ENCODE measurements at places on chromosomes 4 and X.

GRCh38 chr4:80069837-80070731 is 2.9 kb downstream of the ANTXR2 start:
- DNase-seq = no peak

GRCh38 chrX:11619441-11619840 is 46.3 kb downstream of the ARHGAP6 start:
- no peak for DNase-seq

- DNase-seq = no peak
Observed at GRCh38 chrX:84335121-84335520, 147.1 kb upstream of the RPS6KA6 start.

GRCh38 chrX:45191383-45191782 is 9.3 kb downstream of the DIPK2B start:
- DNase-seq = no peak

DNA sequence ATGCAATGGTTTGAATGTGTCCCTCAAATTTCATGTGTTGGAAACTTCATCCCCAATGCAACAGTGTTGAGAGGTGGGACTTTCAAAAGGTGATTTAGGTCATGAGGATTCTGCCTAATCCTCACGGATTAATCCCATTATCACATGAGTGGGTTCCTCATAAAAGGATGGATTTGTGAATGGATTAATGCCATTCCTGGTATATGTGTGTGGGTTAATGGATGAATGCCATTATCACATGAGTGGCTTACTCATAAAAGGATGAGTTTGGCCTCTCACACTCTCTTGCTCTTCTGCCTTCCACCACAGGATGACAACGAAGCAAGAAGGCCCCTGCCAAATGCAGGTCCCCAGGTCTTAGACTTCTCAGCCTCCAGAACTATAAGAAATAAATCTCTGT is 30.5 kb upstream of the NEUROG2 start:
- no peak for DNase-seq

- DNase-seq = no peak
Observed at GRCh38 chr4:69909195-69909594, 21.7 kb upstream of the CSN1S1 start.

DNA sequence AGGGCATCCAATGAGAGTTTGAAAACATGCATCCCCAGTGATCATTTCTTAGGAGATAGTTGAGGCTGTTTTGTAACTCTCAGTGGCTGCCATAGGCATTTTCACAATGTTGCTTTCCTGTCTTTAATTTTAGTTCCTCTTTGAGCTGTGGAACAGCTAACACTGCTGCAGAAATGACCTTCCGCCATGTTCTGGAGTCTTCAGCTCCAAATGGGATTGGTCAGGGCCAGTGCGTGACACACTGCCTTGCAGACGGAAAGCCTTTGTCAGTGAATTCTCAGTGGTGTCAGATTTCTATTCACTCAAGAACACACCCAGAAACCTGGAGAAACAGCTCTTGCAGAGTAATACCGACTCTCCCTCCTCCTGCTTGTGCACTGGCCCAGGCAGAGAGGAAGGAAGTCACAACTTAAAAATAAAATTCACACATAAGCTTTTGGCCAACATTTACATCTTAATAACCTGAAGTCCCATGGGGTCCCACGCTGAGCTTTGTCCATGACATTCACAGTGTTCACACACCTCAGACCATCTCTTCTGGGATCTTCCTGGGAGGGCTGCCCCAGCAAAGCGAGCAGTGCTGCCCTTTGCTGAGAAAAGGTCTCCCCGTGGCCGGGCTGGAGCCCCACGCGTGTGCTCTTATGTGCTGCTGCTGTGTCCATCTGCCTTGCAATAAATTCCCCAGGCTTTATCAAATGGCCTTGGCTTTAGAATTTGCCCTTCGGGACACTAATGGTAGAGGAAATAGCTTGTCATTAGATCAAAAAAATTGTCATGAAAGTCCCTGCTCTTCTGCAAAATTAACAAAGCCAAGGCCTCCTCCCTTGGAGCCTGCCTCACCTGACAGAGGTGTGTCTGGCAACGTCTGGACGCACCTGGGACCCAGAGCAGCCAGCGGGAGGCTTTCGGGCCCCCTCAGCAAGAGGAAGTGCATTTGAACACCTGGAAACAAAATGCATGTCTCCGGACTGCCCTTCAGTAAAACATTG is 126.8 kb downstream of the IRF2 start:
- DNase-seq = peak; percentile 4

DNA sequence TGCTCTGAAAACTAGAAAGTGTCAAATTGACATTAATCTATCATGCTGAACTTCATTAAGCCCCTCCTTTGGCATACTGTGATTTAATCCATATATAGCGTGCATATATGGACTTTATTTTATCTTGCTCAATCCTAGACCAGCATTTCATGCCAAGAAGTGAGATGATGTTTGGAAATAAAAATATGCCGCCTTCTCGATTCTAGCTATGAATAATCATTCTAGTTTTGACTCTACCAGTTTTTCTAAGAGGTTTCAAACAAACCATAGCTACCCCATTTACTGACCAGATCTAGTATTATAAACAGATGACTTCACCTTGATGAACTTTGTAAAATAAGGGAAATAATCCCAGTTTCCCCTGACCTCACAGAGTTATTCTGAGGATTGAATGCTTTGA is 95.0 kb downstream of the ARX start:
- no peak for DNase-seq

DNA sequence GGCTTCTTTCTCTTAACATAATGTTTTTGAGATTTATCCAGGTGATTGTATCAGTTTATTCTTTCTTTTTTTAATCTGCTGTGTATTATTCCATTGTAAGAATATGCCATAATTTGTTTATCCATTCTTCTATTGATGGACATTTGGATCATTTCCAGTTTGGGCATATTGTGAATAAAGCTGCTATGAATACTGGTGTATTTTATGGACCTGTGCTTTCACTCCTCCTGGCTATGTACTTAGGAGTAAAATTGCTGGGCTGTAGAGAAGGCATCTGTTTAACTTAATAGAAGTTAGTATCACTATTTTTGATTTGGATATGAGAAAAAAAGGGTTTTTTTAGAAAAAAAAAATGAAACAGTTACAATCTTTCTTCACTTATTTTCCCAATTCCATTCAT is 50.0 kb upstream of the FAM9C start:
- no peak for DNase-seq

DNA sequence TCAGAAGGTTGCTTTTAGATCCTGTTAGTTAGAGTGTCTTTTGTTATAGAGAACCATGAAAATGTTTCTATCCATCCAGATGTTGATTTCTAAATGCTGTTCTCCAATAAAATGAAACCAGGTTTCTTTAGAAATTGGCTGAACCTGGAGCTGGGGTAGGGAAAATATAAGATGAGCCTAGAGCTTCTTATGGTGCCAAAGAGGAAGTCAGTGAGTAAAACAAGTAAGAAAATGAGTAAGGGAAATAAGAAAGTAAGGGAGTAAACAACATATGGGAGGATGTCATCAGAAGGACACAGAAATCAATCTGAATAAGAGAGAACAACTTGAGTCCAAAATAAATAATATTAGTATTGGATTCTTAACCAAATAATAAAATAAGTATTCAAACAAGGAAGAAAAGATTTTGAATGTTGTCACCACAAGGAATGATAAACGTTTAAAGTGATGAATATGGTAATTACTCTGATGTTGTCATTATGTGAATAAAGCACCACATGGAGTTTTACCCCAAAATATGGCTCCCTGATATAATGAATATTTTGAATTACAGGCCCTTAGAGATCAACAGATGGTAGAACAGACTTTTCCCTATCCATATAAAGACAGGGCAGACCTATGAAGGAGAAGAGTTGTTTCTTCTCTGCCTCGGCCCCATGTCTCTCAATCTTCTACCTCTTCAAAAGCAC is 506.1 kb downstream of the IL15 start:
- no peak for DNase-seq

- no peak for DNase-seq
Observed at GRCh38 chr4:171676555-171677215, 136.5 kb upstream of the GALNTL6 start.

DNA sequence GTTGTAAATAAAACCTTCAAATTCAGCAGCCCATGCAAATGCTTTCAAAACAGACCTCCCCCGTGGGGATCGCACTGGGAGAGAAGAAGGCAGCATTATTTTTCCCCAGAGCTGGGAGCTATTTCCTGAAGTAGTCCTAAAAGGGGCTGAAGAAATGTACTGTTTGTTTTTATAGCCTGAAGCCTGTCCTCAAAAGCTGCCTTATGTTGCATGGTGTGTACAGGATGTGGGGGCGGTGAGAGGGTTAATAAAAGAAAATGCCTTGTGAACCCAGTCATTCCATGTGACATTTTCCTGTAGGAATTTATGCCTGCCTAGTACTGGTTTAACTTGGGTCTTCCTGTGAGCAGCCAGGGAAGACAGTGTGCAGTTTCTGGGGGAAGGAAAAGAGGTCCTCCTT is 144.1 kb downstream of the SOWAHB start:
- no peak for DNase-seq

- DNase-seq = no peak
Observed at GRCh38 chr4:61359301-61359700, 159.2 kb downstream of the ADGRL3 start.

GRCh38 chrX:40082447-40083119 is 15.2 kb downstream of the BCOR start:
- DNase-seq = no peak

DNA sequence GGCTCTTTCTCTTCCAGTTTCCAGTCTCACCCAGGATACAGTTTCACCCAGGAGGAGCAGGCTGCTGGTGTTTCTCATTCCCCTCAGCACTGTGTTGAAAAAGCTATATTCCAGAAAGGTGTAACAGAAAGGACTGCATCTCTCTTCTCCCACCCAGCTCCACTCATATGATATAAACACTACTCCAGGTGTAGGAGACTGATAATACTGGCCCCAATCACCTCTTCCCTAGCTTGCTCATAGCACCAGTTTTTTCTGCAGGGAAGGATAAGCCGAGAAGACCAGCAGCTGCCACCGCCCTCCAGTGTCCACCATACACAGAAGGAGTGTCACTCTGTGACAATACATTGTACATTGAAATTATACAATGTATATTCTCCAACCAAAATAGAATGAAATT is 105.5 kb upstream of the STK26 start:
- no peak for DNase-seq

- DNase-seq = no peak
Observed at GRCh38 chrX:8500203-8500602, 35.6 kb downstream of the VCX3B start.

DNA sequence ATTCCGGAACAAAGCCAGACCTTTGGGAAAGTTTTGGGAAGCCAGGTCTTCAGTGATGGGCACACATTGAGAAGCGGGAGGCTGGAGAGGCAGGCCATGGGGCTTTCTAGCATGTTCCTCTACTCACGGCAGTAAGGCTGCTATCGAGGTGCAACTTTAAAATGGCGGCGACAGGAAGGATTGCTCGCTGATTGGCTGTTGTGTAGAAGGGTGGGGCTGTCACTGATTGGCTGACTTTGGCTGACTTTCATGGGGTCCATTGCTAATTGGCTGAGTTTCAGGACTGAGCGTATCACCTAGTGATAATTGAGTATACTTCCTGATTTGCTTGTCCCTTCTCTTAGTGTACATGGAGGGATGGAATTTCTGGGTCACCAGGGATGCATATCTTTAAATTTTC is 19.7 kb upstream of the GLOD5 start:
- no peak for DNase-seq

DNA sequence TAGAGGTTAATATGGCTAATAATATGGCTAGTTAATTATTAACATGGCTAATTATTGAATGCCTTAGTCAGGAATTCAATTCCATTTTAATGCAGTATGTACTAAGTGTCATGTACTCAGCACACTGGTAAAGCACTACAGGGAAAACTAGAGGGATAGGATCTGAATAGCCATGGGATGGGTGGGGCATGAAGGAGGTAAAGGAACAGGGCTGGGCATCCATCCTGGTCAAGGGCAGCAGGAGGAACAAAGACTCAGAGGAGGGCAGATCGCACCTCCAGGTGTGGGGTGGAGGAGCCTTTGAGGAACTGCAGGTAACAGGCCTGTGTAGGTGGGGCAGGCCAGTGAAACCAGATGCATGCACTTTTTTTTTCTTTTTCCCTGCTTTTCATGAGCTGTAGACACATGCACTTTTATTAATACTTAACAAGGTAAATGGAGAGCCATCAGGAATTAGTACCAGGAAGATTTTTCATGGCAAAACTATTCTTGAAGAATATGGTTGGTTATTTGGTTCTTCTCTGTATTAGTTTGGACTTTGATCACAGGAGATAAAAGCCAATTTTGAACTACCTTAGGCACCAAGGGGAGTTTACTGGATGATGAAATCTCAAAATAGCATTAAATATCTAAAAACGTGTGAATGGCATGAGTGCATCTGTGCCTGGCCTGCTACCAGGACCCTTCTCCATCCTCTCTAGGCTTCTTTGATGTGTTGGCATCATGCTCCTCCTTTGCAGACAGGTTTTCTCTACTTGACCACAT is 88.3 kb downstream of the CC2D2A start:
- no peak for DNase-seq

DNA sequence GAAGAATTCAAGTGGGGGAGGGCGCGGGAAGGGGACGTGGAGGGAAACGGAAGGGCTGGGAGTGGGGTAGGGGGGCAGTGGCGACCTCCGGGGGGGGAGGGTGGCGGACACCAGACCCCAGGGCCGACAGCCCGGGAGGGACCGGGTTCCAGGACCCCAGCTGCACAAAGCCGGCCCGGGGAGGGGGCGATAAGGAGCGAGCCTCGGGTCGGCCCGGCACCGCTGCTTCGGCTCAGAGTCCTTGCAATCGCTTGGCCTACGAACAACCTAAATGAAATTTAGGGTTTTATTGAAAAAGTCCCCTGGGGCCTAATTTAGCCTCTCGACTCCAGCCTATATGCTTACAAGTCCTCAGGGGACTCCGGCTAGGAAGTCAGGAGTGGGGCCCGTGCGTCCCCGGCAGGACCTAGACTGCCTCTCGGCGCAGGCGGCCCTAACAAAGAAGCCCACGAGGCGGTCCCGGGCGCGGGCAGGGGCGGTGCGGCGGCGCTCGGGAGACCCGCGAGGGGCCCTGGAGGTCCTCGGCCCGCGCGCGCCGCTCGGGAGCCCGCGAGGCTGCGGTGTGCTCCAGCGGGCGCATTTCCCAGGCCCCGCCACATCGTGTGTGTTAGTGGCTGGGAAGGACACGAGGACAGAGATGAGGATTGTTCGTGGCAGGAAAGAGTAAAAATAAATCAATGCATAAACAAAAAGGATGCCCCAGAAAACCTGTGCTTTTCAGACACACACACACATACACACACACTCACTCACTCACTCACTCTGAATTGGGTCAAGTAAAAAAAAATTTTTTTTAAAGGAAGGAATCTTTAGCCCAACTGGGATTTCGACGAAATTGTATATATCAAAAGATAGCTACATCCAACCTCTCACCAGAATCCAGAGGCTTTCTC is 70.0 kb downstream of the MGST2 start:
- DNase-seq = no peak

DNA sequence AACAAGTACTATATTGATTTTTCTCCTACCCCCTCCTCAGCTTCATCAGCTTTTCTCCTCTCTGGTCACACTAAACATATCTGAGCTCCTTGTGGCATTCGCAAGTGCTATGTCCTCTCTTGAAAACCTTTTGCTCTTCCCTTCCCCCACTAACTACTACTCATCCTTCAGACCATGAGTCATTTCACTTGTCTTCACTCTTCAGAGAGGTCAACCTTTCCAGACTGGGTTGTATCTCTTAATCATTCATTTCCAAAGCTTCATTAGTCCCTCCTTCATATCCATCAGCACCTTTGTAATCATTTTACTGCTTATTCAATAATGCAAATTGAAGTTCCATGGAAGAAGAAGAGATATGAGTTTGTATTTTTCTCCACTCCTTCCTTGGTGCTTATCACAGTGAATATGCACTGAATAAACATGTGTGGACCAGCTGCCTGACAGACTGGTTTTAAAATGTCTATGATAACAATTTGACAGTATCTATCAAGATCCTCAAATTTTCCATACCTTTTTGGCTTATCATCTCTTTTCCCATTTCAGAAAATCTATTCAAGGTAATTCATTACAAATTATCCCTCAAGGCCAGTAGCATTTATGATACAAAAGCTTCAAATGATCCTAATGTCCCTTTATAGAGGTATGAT is 28.4 kb downstream of the DDX60L start:
- DNase-seq = no peak

Measured in NCI-H2171 (cell line).